Right ventricle myocardium superior (tissue), 1 donor: ENCODE measurements at places on chromosomes 13 and 19.

GRCh38 chr19:17333611-17334413 lies 843 bp downstream of the ANO8 start:
- DNase-seq, result no peak

DNA sequence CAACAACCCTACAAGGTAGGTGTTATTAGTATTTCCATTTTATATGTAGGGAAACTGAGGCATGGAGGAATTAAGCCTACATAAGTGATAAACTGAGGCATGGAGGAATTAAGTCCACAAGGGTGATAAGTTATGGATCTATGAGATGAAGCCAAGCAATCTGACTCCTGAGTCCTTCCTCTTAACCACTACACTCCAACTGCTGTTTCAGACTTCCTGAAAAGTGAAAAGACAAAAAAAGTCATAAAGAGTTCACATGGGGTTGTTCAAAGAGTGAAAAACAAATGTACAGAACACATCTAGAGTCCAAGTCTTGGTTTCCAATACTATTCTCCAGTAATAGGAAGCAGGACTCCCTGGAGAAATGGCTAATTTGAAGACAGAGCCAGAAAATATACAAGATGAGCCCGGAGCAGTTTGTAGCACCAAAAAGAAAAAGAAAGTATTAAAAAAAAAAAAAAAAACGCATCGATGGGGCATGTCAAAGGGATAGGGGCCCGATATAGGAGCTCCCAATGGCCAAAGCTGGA lies 12.1 kb downstream of the CRYL1 start:
- DNase-seq, result no peak

- DNase-seq, result no peak
Measured at GRCh38 chr19:49513746-49514118, 1.3 kb downstream of the FCGRT start.

- DNase-seq, result no peak
Measured at GRCh38 chr13:30457306-30457891, 8.3 kb downstream of the HMGB1 start.

DNA sequence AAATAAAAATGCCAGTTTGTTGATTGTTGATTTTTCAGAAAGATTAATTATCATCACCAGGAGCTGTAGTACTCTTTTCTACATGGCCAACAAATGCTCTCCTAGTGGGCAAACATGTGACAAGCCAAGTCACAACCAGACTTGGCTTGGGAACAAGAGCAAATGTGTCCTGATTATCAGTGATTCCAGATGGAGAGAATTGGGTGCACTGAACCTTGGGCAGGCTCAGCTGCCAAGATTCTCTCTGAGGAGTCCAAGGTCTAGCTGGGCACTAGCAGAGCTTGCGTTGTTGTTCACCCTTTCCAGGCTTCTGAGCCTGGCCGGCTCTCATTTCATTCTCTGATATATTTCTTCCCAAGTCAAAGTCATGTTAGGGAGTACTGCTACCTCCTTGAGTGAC lies 27.3 kb upstream of the GPI start:
- no peak for DNase-seq

GRCh38 chr13:55483626-55484158 lies 1657.0 kb upstream of the PRR20A start:
- DNase-seq, result no peak

DNA sequence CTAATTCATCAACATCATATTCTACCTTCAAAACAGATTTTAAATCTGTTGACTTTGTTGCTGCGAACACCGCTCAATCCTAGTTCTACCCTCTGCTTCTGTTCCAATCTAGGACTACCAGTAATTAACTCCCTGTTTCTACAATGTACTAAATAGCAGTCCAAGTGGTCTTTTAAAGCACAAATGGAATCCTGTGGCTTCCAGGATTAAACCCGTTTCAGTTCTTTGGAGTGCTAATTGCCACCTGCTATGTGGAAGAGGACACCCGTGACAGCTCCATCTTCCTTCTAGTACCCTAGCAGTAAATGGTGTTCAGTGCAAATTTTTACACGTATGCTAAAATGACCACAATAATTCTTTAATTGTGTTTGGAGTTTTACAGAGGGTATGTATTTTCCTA lies 232.1 kb downstream of the TDRD3 start:
- DNase-seq, result no peak

DNA sequence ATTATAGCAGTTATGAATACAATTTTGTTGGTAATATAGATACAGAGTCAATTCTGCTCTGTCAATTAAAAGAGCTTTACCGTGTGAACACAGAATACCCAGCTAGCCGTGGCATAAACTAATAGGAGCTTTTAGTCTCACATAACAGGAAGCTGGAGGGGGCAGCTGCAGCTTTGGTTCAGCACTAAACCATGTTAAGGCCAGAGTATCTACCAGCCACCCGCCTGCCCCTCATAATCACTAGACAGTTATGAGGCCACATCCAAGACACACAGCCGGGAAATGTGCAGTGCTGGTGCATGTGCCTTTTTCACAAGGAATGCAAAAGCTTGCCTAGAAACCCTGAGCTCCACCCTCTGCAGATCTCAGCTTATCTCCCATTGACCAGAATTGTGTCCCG lies 62.3 kb downstream of the SGCG start:
- DNase-seq, result no peak

DNA sequence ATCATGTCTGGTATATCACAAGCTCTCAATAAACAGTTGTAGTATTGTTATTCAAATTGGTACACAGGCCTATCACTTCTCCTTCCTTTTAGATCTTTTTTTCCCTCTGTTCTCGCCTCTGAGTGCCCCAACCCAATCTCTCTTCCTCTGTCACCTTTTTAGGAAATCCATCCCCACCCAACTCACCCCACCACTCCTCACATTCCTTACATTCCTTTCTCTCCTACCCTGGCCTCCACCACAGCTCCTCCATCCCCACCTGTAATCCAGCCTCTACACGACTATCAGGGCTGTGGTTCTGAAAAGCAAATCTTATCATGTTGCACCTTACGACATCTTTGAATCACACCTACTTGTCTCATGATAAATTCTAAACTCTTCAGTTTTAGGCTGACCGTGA lies 545.4 kb upstream of the GPC6 start:
- DNase-seq, result no peak

DNA sequence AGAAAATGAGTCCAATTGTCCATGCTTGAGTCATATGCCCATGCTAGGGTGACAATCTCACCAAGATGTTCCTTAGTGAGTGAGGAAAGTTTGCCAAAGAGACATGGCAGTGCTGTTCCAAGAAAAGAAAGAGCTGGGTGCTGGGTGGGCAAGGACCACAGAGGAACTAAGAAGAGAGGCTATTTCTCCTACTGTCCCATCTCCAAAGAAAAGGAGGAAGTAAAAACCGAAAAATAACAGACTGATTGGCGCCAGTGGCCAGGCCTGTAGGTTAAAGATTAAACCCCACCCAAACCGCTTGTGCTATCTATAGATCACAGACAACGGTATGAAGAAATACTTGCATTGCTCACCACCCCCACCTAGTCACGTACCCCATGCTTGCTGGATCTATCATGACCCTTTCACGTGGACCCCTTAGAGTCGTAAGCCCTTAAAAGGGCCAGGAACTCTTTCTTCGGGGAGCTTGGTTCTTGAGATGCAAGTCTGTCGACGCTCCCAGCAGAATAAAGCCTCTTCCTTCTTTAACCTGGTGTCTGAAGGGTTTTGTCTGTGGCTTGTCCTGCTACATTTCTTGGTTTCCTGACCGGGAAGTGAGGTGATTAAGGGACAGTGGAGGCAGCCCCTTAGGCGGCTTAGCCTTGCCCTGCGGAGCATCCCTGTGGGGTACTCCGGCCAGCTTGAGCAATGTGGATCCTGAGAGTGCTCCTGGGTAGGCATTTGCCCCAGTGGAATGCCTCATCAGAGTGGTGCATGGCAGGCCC lies 606.5 kb downstream of the UQCRFS1 start:
- DNase-seq, result no peak

GRCh38 chr13:110643324-110643723 lies 28.0 kb downstream of the NAXD start:
- DNase-seq, result no peak

- DNase-seq, result no peak
Measured at GRCh38 chr13:40460116-40460515, 206.3 kb downstream of the FOXO1 start.

DNA sequence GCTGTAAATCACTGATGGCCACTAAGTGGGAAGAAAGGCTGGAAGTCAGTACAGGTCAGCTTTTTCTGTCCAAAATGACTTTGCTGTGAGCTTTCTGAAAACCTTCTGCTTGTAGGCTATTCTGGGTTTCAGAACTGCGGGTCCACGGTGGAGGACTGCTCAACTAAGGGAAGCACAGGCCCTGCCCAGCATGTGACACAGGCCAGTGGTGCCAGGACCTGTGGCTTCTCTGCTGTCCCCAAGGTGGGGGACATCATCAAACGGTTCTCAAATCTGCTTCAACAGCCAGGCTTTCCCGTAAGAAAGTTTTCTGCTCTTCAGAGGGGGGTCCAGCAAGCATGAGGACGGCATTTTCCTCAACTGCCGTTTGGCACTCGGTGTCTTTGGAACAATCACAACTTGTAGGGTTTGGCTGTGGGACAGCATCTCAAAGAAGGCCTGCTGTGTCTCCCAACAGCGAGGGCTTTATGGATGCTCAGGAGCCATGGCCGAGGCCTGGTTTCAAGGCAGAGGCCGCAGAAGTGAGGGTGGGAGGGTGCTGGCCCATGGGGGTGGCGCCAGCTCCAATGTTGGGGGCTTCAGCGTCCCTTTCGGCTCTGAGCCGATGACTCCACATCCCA lies 3.8 kb downstream of the SGTA start:
- DNase-seq, result no peak

DNA sequence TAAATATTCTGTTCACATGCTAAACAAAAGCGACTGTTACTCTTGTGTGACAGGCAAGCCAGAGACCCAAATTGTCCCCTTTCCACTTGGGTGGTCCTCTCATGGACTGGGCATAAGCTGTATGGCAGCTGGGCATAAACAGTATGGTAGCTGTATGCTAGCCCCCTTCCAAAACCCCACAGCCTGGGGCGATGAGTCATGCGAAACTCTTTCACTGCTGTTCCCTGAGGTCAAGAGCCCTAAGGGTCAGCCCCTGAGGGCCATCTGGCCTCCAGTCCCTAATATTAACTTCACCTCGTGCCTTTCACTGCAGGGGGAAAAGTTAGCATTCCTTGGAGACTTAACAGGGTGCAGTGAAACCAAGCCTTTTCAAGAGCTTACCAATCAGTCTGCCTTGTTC lies 45.6 kb upstream of the ZNF562 start:
- DNase-seq, result no peak

DNA sequence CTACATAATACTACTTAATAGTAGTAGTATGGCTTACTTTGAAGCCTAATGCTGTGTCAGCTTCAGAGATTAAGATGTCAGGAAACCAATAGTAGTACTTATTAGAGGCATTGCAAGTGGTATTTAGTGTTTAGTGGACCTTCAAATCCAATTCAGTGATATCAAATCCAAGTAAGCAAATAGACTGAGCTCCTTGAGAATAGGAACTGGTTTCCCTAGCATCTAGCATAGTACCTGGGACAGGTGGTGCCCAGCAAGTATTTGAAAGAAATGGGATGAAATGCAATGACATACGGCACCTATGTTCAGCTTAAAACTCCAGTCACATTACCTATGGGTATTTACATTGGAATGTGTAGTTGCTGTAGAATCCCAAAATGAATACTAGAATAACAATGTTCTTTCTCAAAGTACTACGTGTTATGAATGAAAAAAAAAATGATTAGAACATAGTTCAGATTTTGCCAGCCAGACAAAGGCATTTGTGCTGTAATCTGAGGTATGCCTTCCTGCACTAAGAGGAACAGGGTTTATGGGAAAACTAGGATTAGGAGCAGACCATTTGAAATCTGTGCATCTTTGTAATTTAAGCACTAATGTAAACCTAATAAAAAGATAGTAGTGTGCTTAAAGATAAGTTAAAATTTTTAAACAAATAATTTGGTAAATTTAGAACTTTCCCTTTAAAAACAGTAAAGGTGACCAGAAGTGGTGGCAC lies 17.1 kb downstream of the LSM14A start:
- no peak for DNase-seq

DNA sequence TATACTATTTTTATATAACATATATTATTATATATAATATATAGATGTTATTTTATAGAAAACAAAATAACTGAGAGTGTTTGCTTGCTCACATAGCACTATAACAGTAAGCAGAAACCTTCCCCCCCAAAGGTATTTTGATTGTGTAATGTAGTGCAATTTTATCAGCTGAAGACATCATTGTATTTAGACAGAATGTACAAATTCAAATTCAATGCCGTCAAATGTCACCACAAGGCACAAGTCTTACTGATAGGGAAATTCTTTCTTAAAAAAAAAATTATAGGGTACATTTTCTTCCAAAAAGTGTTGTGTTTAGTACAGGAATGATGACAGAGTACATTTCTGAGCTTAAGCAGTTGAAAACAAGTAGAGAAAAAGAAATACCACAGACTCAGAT lies 1147.1 kb upstream of the SPRY2 start:
- no peak for DNase-seq

DNA sequence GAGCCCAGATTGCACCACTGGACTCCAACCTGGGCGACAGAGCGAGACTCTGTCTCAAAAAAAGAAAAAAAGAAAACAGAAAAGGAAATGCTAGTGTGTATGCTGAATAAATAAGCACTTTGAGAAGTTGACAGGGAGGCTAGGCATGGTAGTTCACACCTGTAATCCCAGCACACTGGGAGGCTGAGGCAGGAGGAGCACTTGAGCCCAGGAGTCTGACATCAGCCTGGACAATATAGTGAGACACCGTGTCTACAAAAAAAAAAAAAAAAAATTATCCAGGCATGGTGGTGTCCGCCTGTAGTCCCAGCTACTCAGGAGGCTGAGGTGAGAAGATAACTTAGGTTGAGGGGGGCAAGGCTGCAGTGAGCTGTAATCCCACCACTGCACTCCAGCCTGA lies 19.1 kb upstream of the LDLR start:
- no peak for DNase-seq
